ENCODE measurements at places on chromosomes 3 and 15.

DNA sequence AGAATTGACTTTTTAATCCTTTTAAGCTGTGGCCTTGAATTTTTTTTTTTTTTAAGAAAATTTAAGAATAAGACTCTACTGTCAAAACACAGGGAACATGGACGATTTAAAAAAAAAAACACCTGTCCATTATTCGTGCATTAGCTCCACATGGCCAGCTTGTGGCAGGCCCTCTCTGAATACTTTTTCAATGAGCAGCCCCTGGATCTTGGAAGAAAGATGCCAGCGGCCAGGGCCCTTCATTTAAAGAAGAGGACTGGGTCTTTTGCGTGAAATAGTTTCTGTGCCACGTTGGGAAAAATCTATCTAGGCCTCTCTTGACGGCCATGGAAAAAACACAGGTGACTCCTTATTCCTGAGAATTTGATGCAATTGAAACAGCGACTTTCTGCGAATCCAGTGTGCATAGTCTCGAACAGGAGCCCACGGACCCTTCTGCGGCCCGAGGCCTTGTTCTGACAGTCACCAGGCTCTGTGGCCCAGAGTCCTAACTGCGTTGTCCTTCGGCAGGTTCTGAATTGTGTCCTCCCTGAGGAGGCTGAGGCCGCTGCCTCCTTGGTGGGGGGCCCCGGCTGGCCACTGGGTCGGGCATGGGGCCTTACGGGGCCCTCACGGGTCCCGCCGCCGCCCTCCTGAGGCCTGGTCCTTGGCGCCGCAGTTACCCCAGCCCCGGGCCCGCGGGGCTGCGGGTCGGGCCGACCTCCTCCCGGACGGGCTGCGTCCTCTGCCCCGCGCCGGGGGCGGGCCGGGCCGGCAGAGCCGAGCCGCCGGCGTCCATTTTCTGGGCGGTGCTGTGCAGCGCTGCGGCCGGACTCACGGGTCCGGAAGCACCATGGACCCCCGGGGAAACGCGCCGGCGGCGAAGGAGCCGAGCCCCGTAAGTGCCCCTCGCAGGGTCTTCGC is 33.5 kb downstream of the ZBTB38 start:
- peak; percentile 44 for DNase-seq

DNA sequence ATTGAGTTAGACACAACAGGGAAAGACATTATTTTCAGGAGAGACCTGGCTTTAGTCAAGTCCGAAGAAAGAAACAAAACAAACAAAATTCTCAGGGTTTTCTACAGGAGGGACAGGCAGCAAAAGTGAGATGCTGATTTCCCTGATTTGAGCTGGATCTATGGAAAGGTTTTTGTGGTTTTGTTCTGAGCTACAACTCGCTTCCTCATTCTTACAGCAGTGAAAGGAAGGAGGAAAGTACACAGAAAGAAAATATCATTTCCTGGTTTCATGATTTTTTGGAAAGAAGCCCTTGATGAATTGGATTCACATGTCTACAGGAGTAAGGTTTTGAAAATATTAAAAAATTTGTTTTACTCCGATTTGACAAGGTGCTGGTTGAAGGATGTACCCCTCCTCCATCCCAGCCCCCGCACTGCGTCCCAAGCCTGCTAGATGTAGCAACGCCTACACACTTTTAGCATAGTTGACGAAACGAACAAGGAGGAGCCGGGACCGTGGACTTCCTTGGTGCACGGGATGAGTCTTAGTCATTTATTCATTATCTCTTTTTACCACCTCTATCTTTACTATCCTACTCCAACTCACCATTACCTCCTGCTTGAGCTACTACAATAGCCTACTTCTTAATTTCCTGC is 10.8 kb downstream of the PRICKLE2 start:
- DNase-seq, result no peak

GRCh38 chr3:39220407-39221140 is 28.2 kb upstream of the XIRP1 start:
- no peak for DNase-seq

- DNase-seq, result no peak
Observed at GRCh38 chr3:9476935-9477334, 76.7 kb downstream of the LHFPL4 start.

- DNase-seq, result no peak
Observed at GRCh38 chr15:39828374-39828931, 45.8 kb upstream of the FSIP1 start.

DNA sequence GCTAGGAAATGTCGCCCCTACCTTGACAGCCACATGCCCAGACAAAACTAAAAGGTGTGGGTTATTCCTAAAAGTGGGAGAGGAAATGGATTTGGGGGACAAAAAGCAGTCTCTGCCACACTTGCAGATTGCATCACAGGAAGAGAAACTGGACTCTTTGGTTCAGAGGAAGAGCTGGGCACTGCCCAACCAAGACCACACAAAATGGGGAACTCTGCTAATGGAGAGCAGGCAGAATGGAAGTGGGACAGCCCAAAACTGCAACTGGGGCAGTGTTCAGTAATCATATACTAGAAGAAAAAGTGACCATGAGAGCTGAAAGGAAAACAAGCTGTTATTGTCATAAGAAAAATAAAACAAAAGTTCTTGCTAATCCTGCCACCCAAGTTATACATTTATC is 138.9 kb upstream of the FRMD4B start:
- DNase-seq, result no peak

DNA sequence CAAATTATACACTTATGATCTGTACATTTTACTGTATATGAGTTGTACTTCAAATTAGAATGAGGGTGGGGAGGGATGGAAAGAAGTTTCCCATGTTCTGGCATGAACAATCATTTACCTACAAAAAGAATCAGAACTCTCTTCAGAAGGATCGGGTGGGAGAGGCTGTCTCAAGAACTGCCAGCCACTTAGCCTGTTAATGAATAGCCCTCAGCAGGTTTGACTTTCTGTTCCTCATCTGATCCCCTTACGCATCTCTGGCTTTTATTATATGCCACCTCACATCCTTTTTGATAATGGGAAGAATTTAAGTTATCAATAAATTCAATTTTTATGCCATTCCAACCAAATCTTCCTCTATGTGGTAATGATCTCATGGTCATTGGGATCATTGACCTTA is 168.3 kb upstream of the TGFBR2 start:
- DNase-seq, result no peak

- DNase-seq, result peak; percentile 46
Observed at GRCh38 chr3:120795017-120795648, 52.6 kb downstream of the GTF2E1 start.
